ENCODE measurements at places on chromosomes 2 and 18.

GRCh38 chr2:118774458-118775133, 72.9 kb downstream of the EN1 start:
- peak; percentile 2 for DNase-seq

- DNase-seq: no peak
Measured at GRCh38 chr2:179790235-179791217, 70.9 kb downstream of the ZNF385B start.

- DNase-seq: no peak
Measured at GRCh38 chr2:65550246-65550645, 117.8 kb upstream of the SPRED2 start.

GRCh38 chr2:106105151-106105922, 88.8 kb downstream of the UXS1 start:
- DNase-seq: no peak

DNA sequence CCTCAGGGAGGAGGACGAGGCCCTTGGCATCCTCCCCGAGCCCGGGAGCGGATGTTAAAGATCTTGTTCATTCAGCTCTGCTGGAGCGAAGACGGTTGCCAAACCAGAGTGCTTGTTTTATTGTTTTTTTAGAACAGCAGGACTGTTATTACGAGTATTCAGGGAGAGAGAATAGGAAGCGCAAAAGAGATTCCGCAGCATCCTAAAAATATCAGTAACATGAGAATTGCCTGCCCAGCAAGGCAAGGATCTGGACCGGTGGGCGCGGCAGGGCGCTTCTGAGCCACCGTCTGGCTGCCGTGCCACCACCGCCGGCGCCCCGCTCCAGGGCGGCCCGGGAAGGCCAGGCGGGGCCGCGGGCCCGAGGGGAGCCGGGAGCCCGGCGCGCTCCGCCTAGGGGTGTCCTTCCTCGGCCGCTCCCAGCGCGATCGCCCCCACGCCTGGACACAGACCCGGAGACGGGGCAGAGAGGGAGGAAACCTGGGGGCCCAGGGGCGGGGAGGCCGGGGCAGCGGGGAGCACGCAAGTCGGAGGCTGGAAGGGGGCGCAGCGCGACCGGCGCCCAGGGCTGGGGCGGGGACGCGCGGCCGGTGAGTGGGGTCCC, 843 bp downstream of the CYS1 start:
- peak; percentile 15 for DNase-seq

GRCh38 chr18:35782926-35783325, 189.6 kb upstream of the RMP24 start:
- no peak for DNase-seq

DNA sequence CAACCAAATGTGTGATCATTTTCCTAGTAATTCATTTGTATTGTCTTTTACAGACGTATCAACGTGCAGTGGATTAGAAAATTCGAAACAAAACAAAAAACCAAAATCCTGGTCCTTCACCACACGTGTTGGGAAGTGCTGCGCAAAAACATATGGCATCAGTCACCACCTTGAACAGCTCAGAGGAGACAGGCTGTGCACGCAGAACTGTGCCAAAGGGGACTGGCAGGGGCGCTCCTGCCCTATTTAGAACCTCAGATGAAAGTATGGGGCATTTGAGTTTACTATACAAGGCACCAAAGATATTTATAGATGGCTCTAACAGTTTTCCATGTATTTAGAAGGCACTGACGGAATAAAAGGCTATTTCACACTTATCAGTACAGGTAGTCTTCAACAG, 42.3 kb downstream of the NOL10 start:
- no peak for DNase-seq

- no peak for DNase-seq
Measured at GRCh38 chr2:136531731-136532130, 233.6 kb upstream of the THSD7B start.

GRCh38 chr2:205032093-205032551, 486.8 kb downstream of the PARD3B start:
- DNase-seq: no peak

DNA sequence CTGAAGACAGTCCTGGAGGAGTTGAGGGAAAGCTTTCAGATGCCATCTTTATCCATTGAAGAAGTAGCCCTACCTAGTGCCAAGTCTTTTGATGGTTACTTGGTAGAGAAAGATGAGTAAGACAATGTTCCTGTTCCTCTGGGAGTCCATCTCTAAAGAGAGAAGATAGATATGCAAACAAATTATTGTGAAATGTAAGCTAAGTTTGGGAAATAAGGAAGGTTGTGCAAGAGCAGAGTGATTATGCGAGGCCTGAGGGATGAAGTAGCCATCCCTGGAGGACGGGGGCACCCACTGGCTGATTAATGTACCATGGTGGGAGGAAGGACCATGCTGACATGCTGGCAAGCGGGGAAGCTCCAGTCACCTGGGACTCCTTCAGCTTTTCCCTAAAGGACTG, 994 bp upstream of the DTNA start:
- DNase-seq: no peak

- DNase-seq: no peak
Measured at GRCh38 chr18:10916865-10917264, 232.5 kb downstream of the PIEZO2 start.

DNA sequence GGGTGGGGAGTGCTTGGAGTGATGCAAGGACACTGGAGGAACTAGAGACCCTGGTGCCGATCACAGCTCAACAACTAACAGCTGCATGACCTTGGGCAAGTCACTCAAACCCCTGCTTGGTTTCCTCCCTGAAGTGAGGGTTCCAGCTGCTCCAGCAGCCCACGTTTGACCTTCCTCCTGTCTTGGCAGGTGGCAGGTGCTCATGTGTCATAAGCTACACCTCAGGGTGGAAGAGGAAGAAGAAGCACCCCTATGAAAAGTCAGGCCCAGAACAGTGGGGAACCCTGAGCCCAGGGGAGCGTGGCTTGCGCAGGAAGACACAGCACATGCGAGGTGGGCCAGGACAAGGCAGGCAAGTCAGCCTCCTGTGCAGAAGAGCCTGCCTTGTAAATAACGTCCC, 42.4 kb downstream of the MRPL35 start:
- DNase-seq: no peak
